ENCODE measurements at places on chromosomes 7 and 10.

- DNase-seq = no peak
Measured at GRCh38 chr10:21808550-21808949, 195.0 kb downstream of the DNAJC1 start.

- no peak for DNase-seq
Measured at GRCh38 chr10:122263971-122264370, 7.1 kb upstream of the BTBD16 start.

- no peak for DNase-seq
Measured at GRCh38 chr7:91657483-91658071, 222.9 kb downstream of the MTERF1 start.

GRCh38 chr7:98049034-98049433 lies 57.6 kb upstream of the LMTK2 start:
- no peak for DNase-seq

DNA sequence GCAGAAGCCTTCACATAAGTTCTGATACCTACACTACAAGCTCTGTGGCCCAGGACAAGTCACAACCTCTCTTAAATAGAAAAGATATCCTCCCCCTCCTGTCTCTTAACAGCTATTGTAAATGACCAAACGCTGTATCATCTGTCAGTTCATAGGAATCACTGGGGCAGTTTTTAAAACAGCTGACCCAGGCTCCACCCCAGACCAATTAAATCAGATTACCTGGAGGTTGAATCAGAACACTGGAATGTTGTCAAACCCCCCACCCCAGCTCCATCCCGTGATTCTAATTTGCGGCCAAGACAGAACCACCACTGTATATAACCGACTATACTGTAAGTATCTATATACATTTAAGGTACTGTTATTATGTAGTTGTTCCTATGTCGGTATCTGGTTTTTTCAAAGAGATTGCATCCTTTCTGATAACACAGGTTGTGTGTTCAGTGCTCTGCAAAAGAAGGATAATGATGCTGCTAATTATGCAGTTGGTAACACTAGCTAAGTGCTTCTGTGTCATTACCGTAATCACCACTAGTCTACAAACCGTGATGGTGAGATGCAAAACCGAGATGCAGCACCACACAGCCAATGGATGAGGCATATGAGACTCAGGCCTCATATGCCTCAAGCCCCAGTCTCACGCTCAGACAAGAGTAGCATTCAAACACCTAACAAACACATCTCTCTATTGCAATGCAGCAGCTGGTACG lies 47.4 kb downstream of the TNS3 start:
- DNase-seq = no peak

GRCh38 chr7:27799212-27799611 lies 59.2 kb downstream of the TAX1BP1 start:
- no peak for DNase-seq

DNA sequence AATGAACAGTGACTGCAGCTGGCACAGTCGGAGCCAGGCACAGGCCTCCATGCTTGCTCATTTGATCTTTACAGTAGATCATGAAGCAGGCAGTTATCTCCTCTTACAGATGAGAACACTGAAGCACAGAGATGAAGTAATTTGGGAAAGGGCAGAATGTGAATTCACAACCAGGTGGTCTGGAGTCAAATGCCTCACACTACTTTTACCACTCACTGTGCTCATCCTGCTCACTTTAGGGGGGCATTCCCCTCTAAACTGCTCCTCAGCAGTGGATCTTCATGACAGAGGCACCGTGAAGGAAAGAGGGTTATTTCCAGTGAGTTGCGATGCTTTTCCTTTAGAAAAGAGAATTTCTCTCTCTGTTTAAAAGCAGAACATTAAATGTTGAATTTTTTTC lies 15.1 kb downstream of the SNX10 start:
- no peak for DNase-seq

DNA sequence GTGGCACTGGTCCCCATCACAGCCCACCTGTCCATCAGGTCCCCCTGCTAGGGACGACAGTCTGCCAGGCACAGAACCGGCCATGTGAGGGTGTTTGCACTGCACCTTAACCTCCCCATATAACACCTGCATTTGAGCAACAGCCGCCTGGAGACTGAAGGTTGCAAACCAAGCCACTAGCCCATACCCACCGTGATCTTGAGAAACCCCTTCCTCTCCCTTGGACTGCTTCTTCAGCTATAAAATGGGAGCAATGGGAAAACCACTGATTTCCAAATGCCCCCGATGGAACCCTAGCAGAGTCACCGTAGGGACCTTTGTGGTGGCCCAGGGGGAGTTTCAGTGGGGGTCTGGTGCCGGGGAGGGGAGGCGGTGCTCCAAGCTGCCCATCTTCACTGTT lies 120.1 kb downstream of the NPTX2 start:
- DNase-seq = no peak

DNA sequence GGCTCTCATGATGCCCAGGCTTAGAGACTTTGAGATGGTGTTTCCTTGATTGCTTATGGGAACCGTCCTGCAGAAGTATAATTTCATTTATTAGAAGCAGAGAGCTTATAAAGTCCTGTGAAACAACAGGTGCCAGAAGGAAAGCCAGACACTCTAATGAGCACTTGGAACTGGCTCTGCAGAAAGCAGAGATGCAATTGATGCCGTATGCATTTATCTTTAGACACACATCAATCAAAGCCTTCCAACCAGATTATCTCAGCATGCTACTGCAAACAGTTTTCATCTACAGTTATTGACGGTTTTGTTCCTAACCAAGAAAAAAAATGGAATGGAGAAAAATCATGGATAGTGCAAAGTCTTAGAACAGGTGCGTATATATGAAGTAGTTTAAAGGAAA lies 371.7 kb upstream of the PRKCQ start:
- DNase-seq = no peak

- no peak for DNase-seq
Measured at GRCh38 chr10:133059093-133059470, 28.6 kb upstream of the ADGRA1 start.

DNA sequence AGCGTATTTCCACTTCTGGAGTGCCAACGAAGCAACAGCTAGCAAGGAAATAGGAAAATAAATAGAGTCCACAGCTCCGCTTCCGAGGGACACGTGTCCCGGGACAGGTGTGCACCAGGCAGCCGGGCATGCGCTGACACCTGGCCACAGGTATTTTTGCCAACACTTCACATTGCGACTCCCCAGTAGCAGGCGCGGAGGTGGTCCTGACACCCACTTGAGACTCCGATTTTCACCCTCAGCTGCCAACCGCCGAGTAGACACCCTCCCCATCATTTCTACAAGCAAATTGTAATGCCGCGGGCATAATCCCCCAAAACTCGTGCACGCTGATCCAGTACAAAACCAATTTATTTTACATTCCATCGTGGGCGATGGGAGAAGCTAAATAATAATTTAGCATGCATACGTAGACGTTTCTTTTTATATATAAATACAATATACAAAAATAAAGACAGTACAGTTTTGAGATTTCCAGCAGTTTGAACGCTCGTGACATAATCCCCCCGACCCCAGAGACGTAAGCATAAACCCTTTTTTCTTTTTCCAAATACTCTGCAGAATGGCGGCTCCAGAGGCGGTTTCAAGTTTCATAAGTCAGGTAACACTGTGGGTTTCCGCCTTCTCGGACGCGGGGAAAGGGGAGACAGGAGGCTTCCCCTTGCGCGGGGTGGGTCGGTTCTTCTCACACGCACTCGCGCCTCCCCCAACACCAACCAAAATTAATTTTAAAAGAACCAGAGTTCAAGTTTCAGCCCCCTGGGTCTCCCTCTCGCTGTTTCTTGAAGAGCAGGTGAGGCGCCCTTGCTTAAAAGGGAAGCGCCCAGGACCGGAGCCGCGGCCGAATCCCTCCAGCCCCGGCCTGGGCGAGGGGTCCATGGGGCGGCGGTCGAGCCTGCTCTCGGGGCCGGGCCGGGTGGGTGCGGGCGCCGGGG lies 5.7 kb downstream of the MNX1 start:
- no peak for DNase-seq

DNA sequence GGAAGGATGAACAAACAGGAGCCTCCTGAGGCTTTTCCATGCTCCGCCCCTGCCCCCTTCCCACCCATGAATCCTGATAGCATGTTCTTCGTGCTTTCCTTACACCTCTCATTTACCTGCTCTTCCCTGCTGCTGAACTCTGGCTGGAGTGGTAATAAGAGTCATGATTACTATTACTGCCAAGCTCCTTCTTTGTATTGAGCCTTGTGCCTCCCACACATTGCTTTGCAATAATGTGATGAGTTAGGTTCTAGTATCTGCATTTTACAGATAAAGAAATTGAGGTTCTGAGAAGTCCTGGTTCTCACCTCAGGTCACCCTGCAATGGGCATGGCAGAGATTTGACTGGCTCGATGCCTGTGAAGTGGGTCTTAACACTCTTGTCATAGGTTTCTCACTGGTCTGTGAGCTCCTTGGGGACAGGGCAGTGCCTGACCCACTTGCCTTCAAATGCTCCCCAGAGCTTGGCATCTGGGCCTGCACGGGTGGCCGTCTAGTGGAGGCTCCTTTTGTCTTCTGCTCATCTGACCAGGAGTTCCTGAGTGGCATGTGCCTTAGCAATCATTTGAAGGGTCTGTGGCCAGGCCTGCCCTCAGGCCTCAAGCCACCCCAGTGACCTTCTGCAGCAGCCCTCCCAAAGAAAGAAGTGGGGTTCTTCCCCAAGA lies 309.2 kb upstream of the ZMIZ1 start:
- DNase-seq = no peak

DNA sequence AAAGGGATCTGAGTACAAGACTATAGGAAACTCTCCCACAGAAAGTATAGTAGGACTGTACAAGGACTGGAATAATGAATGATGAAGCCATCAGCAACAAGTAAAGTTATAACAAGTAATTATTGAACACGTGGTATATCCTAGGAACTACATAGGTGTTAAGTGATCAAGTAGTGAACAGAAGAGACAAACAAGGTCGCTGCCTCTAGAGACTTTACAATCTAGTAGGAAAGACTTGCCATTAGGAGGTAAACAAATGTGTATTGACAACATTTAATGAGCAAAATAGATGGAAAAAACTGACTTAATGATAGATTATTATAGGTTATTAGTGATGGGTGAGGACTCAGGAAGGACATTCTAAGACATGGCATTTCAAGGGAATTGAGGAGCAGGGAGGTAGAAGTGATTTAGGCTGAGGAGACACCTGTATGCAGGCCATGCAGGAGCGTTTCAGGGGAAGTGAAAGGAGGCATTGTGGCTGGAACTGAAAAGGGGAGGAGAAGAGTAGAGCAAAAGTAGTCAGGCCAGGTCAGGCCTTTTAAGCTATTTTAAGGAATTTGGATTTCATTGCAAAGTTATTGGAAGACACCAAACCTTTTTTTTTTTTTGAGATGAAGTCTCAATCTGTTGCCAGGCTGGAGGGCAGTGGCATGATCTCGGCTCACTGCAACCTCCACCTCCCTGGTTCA lies 8.5 kb upstream of the GLCCI1 start:
- no peak for DNase-seq

DNA sequence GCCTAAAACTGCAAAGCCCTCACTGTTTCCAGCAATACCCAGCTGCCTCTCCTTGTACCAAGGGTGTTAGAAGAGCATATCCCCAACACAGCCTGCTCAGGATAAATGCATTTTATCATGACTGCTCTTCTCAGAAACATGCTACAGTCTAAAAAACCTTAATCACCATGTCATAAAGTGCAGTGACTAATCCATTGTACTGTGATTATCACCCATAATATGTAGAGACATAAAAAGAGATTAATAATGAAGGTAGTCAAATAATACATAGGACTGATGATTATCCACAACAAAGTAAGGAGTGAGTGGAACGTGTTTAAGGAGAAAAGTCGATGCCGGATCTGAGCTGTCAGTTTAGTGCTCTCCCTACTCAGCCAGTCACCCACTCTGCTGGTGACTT lies 12.2 kb upstream of the WDR11 start:
- no peak for DNase-seq

DNA sequence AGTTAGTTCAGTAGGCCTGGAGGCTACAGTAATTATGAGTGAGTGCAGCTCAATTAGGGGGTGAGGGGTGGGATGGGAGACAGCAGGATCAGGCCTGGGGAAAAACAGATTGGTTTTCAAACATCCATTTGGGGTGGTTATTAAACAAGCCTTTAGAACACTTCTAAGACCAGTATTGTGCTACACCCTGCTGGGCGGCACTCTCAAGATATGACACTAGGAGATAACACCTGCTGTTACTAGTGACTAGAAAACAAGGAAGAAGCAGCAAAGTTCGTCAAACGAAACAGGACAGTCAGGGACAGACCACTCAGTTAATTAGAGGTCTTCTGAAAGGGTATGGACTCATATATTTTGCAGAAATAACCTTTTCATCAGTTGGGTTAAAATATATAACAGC lies 353.6 kb downstream of the PTEN start:
- DNase-seq = no peak

DNA sequence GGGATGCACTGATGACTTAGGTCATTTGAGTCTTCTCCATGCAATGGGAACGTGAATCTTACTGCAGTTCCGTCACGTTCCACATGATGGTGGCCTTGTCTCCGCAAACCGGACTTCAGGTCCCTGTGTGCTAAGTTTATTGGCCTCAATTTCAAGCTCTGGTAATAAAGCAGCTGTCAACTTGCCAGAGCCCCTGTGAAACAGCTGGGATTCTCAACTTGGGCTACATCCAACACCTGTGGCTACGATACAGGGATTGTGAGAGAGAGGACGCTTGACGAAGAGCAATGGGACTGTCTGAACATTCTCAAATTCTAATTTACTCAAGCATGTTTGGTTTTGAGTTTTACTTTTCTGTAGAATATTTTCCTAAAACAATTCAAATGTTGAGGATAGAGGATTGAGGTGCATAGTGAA lies 174.2 kb downstream of the PTN start:
- DNase-seq = no peak

GRCh38 chr7:43616977-43617376 lies 34.1 kb downstream of the STK17A start:
- DNase-seq = no peak

DNA sequence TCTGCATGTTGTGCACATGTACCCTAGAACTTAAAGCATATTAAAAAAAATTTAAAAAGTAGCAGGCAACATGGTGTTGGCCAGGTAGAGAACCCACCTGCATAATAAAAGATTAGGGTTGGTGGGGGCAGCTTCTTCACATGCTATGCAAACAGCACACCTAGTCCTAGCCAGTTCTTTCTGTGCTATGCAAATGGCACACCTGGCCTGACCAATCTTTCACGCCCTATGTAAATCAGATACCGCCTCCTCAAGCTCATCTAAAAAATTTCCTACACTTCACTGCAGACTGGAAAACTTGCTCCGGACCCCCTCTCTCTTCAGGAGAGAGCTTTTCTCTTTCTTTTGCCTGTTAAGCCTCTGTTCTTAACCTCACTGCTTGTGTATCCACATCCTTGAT lies 14.5 kb upstream of the PIP start:
- DNase-seq = no peak

DNA sequence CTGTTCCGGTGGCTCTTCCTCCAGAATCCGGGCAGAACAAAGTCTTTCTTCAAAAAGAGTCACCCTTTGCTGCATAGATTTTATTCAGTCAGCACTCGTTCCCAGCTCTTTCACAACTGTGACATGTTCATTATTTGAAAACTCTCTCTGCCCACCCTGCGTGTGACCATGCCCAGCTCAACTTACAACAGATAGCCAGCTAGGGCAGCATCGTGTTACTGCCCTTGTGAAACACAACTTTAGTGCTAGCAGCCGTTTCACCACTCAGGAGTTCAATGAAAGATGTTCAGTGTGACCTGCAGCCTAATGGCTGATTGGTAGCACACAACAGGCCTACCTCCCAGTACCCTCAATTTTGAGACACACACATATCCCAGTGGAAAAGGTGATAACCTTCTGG lies 57.9 kb downstream of the ZNF438 start:
- no peak for DNase-seq
